CD4-positive, CD25-positive, alpha-beta regulatory T cell (primary cell): ENCODE measurements at places on chromosomes 4 and X. TPM values are rescaled to one million over a fixed set of nuclear protein-coding genes. Genes with fewer than 3 reads are reported as not detected.

DNA sequence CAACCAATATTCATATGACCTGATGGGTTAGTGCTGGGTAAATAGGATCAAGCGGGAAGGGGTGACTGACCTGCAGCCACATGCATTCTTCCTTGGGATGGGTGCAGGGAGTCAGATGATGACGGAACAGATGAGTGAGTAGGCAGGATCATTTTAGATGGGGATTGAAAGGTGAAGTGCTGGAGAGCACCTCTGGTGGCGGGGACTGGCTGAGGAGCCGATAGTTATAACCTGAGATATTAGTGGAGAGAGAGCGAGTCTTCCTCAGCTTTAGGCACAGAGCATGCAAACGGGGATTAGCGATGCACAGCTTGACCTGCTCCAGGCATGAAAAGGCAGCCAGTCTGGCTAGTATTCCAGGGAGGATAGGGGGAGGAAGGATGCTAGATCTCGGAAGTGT lies 99.1 kb downstream of the AFF1 start:
- no peaks in the 10 kb centered on the region for H3K36me3 ChIP-seq
- peaks cover 26% of the 10 kb centered on the region for H3K4me1 ChIP-seq
- no peaks in the 10 kb centered on the region for H3K27me3 ChIP-seq
- H3K4me3 ChIP-seq: no peak overlapping the region

The SPINK2 gene
- total RNA-seq: 2.0 TPM

GRCh38 chr4:122879001-122879400 lies 43.4 kb downstream of the NUDT6 start:
- H3K4me3 ChIP-seq: no peak overlapping the region
- no peaks in the 10 kb centered on the region for H3K4me1 ChIP-seq
- H3K36me3 ChIP-seq: no peaks in the 10 kb centered on the region
- H3K27ac ChIP-seq: no peak overlapping the region
- DNase-seq: no peak
- H3K27me3 ChIP-seq: peaks cover 3% of the 10 kb centered on the region

The SGMS2 gene
- total RNA-seq: not detected

- no peak overlapping the region for H3K4me3 ChIP-seq
- H3K4me1 ChIP-seq: no peaks in the 10 kb centered on the region
Observed at GRCh38 chr4:158122501-158122900, 50.3 kb downstream of the GASK1B start.

- no peak overlapping the region for H3K27ac ChIP-seq
- no peaks in the 10 kb centered on the region for H3K36me3 ChIP-seq
- H3K4me3 ChIP-seq: peak overlapping the region; percentile 46
- no peaks in the 10 kb centered on the region for H3K27me3 ChIP-seq
- DNase-seq: peak; percentile 44
- no peaks in the 10 kb centered on the region for H3K4me1 ChIP-seq
Observed at GRCh38 chr4:152807294-152807829, 27.6 kb downstream of the ARFIP1 start.

The EDA gene
- total RNA-seq: 2.4 TPM

GRCh38 chrX:133859860-133860259 lies 125.5 kb downstream of the GPC3 start:
- H3K27ac ChIP-seq: no peak overlapping the region
- H3K4me3 ChIP-seq: no peak overlapping the region
- H3K27me3 ChIP-seq: no peaks in the 10 kb centered on the region
- no peaks in the 10 kb centered on the region for H3K4me1 ChIP-seq
- no peaks in the 10 kb centered on the region for H3K36me3 ChIP-seq
- DNase-seq: no peak

DNA sequence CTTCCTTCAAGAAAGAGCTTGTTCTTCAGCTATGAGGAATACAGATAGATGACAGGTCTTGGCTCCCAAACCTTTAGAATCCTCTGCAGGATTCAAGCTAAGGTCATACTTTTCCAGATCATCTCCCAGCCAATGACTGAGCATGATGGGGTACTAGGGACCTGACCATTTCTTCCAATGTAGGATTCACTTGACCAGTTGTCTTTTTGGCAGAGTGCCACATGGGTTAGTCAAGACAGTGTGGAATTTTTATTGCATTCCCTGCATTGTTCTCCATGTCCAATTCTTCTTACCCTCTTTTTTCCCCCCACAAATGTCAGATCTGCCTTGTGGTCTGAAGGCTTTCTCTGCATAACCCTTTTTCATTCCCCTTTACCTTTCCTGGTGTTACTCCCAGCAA lies 99.5 kb downstream of the CCSER1 start:
- no peak for DNase-seq
- H3K27me3 ChIP-seq: no peaks in the 10 kb centered on the region
- no peak overlapping the region for H3K4me3 ChIP-seq
- no peaks in the 10 kb centered on the region for H3K36me3 ChIP-seq
- no peaks in the 10 kb centered on the region for H3K4me1 ChIP-seq

The CSAG2 gene
- total RNA-seq: not detected

The CFAP47 gene
- total RNA-seq: not detected

The SLC25A4 gene
- 2.5 TPM for total RNA-seq

DNA sequence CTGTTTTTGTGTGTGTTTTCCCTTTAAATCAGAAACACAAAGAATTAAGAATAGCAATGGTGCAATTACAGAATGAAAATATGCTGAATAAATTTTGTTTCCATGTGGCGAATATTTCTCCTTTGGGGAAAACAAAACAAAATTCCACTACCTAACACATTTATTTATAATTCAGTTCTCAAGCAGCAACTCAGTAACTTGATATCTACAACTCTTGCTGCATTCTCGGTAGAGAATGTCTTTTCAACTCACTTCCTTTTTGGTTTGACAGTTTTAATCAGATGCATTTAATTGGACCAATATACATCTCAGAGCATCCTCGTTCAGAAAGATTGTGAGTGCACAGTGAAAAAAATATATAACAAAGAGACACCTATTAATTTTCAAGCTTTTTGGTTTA lies 30.8 kb downstream of the ZNF827 start:
- no peaks in the 10 kb centered on the region for H3K36me3 ChIP-seq
- H3K4me3 ChIP-seq: no peak overlapping the region
- H3K4me1 ChIP-seq: no peaks in the 10 kb centered on the region
- no peak for DNase-seq
- no peak overlapping the region for H3K27ac ChIP-seq
- H3K27me3 ChIP-seq: no peaks in the 10 kb centered on the region

DNA sequence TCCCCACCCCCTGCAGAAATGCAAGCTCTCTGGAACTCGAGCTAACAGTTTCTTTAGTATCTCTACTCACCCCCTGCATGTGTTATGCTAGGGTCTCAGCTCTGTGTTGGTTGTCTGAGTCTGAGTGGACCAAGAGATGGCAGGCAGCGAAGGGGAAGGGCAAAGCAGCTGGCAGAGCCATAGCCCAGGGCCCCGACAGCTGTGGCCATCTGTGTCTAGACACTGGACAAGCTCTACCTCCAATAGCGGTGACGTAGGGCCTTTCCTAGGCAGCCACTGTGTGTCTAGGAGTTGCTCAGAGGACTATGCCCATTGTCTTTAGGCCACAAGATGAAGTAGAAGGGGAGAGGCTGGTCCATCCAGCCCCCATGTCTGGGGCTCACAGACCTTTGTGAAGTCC lies 79.2 kb downstream of the EFNB1 start:
- H3K4me1 ChIP-seq: no peaks in the 10 kb centered on the region
- H3K36me3 ChIP-seq: no peaks in the 10 kb centered on the region
- no peaks in the 10 kb centered on the region for H3K27me3 ChIP-seq
- H3K27ac ChIP-seq: no peak overlapping the region
- no peak overlapping the region for H3K4me3 ChIP-seq

The STATH gene
- total RNA-seq: not detected

GRCh38 chr4:169348541-169348940 lies 77.8 kb upstream of the SH3RF1 start:
- H3K27ac ChIP-seq: no peak overlapping the region
- no peak overlapping the region for H3K4me3 ChIP-seq
- H3K4me1 ChIP-seq: no peaks in the 10 kb centered on the region

The SMIM10L2A gene
- 0.42 TPM for total RNA-seq
